ENCODE measurements at places on chromosomes 7 and 10.
A peak's percentile ranks its signal among the peaks of the same experiment; 100 is the strongest.

GRCh38 chr10:101453791-101454718 is 100.1 kb downstream of the BTRC start:
- DNase-seq, result peak; percentile 3

DNA sequence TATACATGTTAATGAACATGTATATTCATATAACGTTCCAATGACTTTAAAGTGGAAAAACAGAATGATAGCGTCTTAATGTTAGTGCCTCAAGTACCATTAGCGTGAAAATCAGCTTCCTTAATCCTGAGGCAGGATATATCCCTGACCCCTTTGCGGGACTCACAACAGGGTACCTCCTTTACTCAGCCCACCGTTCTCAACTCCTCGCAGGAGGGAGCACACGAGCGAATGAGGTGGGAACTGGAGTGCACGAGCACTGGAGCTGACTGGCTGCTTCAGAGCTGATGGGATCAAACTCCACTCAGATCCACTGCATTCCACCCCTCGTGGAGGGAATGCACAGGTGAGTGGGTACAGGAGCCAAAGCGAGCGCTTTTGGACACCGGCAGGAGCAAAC is 36.1 kb downstream of the AVL9 start:
- DNase-seq, result no peak

DNA sequence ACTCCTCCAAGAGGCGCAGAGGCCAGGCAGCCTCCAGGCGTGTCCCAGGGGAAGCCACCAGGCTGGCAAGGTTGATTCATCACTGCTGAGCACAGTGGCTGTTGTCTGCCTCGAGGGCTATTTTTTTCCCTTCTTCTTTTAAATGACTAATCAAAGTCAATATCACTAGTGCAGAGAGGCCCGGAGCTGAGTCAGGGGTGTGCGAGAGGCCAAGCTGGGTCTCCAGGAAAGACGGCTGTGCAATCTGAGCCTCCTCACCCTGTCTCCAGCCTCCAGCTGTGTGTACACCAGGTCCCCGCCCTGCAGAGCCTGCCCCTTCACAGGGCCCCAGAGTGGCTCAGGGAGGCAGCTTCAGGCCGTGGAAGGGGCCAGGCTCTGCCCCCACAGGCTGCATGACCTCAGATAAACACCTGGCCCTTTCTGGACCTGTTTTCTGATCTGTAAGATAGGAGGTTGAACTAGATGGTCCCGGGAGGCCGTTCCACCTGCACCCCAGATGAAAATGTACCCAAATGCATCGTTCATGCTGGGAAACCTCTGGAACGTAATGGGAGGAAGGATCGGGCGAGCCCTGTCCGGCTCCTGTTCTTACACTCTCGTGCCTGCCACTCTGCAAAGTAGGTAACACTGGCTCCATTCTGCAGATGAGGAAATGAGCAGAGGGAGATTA is 3.7 kb downstream of the STX1A start:
- peak; percentile 94 for DNase-seq

DNA sequence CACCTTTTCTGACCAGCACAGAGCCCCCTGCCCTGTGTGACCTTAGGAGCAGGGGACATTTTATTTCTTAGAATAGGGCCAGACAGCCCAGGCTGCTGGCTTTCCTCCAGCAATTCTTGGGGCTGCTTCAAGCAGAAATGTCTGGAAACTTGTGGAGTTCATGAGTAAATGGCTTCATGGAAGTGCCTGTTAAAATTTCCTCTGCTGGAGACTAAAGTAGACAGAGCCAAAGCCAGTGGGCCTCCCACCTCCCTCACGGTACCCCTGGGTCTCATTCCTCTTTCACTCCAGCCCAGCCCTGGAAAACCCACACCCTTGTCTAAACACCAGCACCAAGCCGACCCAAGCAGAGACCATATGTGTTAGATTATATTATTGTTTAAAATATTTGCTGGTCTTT is 505.5 kb upstream of the ZMIZ1 start:
- DNase-seq, result peak; percentile 39

GRCh38 chr10:69007260-69007659 is 18.7 kb downstream of the KIFBP start:
- DNase-seq, result no peak

- DNase-seq, result no peak
Measured at GRCh38 chr10:124447751-124448466, 1.9 kb downstream of the NKX1-2 start.

GRCh38 chr10:6591668-6592067 is 11.6 kb upstream of the PRKCQ start:
- DNase-seq, result no peak

- DNase-seq, result no peak
Measured at GRCh38 chr7:142792593-142792992, 21.8 kb downstream of the PRSS2 start.

- DNase-seq, result no peak
Measured at GRCh38 chr10:75352650-75353049, 48.9 kb downstream of the ZNF503 start.

DNA sequence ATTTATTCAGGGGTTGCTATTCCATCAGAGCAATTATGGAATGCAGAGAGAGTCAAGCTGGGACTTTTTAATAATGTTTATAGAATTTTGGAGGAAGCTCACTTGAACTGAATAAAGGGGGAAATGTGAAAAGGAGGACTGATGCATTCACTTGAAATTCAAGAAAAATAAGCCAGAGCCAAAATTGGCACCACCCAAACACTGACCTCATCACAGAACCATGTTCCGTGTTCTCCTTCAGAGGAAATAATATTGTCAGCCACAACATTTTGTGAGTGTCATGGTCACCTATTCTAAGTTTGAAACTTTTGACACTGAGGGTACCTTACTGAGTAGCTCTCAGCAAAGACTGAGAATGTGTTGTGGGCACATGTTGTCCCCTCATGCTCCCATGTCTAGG is 207.0 kb downstream of the ANK3 start:
- DNase-seq, result peak; percentile 75

DNA sequence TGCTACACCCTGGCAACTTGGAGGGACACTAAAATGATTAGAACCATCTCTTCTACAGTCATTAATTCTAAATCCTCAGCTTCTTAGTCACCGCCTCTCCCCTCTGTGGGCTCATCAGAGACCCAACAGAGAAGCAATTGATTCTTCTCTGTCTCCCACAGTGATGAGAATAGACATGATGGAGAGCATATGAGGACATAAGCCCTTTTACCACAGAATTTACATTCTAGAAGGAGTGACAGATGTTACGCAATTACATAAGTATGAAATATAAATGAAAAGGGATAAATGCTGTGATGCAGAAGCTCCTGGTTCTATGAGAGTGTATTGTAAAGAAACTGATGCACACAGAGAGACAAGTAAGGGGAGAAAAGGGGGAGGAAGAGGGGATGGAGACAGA is 18.1 kb upstream of the ABCB5 start:
- no peak for DNase-seq

- DNase-seq, result peak; percentile 90
Measured at GRCh38 chr10:132665946-132666704, 119.8 kb downstream of the NKX6-2 start.

GRCh38 chr7:107980671-107981190 is 22.2 kb downstream of the LAMB1 start:
- DNase-seq, result no peak

DNA sequence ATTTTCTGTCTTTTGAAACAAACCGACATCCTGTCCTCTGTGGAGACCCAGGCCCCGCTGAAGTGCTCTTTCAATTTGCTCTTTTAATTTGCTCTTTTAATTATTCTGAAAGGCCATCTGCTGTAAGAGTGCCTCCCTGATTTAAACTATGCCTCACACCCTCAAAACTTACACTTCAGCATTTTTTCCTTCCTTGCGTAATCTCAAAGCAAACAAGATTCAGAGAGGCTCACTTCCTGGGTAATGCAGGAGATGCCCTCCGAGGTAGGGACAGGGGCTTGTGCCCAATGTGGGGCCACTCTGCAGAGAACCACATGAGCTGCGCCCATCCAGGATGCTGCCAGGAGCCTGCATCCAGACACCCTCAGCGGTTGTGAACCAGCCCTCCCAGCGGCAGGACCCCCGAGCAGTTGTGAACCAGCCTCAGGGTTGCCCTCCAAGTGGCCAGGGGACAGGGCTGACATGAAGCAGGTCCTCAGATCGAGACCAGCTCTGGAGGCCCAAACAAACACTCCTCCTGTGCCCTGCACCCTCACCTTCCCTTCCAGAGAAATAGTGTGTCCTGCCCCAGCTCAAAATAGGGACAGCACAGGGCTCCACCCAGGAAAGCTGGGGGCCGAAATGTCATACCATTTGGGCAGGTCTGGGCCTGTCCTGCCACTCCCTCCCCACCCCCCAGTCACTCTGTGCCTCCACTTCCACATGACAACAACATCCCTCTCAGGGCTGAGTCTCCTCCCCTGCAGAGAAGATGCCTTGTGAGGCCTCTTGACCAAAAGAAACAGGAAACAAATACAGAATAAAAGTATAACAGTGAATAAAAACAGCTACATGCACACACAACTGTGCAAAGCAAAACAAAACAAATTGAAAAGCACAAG is 190.4 kb downstream of the PTPRN2 start:
- no peak for DNase-seq

DNA sequence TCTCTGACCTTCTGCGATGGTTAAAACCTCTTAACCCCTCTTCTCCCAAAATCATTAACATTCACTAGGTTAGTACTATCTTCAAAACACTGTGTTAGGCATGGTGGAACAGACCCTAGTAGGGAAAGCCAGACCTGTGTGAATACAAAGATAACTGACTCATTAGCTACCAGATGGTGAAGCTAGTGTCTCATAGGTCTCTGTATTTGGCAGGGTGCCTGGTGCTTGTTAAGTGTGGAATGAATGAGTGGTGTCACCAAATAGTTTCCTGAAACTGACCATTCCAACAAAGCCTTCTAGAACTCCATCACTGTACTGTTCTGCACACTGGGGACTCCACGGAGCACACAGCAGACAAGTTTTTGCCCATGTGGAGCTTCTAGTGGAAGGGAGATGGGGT is 27.7 kb upstream of the TM9SF3 start:
- DNase-seq, result peak; percentile 29
